ENCODE measurements at places on chromosomes 6 and 20.

DNA sequence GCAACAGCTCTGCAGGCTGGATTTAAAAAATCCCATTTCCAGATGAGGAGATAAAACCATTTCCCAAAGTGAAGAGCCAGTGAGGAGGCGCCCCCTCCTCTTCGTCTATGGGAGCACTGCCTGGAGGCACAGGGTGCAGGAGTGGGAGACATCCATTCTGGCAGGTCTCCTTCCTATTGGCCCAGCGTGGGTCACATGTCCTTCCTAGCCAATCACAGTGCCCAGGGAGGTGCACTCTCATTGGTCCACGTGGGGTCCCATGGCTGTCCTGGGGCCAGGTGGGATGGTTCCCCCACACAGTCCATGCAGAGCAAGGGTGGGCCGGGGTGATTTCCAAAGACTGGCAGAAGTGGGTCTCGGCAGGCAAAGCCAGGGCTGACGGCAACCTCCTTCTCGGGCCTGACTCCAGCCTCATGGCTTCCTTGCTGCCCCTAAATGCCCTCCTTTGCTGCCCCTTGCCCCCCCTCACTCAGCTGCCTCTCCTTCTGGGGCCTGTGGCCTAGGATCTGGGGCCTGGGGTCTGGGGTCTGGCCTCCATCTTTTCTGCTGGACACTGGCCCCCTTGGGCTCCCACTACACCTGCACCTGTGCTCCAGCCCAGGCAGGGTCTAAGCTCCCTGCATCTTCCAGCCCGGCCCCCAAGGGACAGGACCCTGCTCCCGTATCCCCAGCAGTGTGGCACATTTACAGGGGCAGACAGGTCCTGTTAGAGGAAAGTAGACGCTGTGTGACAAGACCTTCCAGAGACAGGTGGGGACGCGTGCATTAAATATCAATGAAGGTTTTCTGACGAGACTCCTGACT, 231.7 kb downstream of the TAF4 start:
- no peak for DNase-seq

DNA sequence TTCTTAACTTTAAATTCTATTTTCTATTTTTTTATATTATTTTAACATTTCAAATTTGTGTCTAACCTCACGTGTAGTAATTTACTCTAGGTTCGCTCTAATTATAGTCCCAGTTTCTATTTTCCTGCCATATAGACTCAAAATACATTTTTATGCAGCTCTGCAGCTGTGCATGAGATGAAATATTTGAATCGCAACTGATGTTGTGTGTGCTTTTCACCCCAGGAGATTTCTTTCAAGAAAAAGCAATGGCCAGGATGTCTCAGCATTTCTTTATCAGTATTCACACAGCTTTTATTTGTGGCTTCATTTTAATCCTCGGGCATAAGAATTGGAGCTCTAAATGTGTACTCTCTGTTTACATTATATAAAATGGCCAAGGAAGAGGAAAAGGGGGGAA, 157.6 kb downstream of the HDGFL1 start:
- DNase-seq: no peak

DNA sequence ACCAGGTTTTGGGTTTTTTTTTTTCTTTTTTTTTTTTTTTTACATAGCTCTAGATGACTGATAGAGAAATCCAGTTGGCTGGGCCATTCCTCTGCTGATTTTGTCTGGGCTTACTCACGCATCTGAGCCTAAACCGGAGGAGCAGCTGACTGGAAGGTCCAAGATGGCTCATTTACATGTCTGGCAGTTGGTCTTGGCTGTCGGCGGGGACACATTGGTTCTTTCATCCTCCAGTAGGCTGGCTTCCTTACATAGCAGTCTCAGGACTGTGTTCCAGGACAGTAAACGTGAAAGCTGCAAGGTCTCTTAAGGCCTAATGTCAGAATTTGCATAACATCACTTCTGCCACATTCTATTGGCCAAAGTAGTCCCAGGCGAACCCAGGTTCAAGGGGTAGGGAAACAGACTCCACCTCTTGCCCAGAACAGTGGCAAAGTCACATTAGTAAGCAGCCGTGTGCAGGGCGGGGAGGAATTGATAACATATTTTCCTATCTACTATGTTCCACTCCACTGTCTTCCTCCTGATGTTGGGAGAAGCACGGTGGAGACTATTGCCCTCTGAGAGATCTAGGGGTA, 87.0 kb downstream of the CDH22 start:
- no peak for DNase-seq

GRCh38 chr6:18110162-18110561, 12.3 kb downstream of the NHLRC1 start:
- DNase-seq: no peak

- DNase-seq: no peak
Measured at GRCh38 chr6:31582230-31582643, at the start of gene LTB. TSS of gene LTB (minus strand) at chr6:31582424. CDS start at chr6:31582417, 7 bp downstream.

DNA sequence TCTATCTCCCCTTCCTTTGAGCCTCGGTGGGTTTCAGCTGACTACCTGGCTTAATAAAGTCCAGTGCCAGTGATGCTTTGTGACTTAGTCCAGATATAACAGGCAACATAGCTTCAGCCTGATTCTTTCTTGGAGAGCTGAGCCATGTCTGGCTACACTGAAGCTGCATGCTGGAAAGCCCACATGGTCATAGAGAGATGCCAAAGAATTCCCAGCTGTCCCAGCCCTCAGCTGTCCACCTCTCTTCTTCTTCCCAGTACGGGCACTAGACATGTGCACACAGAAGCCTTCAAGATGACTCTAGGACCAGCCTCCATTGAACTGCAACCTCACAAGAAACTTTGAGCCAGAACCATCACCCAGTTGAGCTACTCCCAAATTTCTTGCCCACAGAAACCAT, 154.1 kb upstream of the MYLIP start:
- DNase-seq: no peak

DNA sequence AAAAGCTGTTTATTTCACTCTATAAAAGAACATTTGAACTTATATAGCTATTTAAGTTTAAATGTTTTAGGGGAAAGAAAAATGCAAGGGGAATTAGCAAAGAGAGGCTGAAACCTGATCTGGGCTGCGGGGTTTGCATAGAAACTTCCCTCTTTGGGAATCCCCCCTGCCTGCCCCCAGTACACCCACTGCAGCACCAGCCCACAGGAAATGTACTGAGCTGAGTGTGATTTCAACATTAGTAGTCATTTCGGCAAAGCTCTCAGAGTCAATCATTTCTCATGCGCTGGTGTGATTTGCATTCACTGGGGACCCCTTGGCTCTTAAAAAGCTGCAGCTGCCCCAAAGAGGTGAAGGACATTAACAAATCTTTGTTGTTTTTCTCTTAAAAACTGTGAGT, 859.4 kb downstream of the MAFB start:
- DNase-seq: peak; percentile 22

- no peak for DNase-seq
Measured at GRCh38 chr20:58666702-58667101, 15.6 kb downstream of the STX16 start.

DNA sequence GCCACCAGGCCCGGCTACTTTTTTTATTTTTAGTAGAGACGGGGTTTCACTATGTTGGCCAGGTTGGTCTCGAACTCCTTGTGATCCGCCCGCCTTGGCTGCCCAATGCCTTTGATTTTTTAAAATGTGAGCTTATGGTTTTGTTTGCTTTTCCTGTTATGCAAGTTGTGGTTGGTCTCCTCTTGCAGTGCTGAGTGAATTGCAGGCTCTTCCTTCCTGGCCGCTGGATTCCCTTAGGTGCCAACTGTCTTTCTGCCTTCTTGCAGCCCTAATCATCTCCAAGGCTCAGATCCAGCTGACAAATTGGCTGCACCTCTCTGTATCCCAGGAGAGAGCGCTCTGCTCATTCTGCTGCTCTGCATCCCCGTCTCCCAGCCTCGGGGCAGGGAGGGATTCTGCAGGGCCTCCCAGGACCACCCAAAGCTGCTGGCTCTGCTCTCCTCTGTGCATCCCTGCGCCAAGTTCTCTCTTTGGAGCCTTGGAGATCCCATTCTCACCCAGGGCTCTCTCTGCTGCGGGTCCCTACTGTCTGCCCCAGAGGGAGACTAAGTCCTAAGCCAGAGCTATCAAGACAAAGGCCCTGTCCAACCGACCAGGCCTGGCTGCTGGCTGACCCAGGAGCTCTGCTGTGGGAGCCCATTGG, 14.1 kb upstream of the EMILIN3 start:
- no peak for DNase-seq

DNA sequence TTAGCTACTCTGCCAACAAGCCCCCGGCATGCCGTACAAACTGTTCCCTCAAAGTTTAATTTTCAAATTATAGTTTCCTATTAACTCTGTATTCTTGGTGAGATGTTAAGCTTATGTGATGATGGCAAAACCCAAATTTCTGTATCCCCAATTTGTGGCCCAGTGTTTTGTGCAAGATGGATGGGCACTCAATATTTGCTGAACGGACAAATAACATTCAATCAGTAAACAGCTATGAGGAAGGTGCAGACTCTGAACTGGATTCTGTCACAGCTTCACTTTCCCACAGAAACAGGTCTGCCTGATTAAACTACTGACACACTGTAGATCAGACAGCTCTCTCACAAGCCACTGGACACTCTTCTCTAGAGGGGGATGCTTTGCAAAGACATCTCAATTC, 54.1 kb downstream of the NUDT3 start:
- DNase-seq: no peak

- no peak for DNase-seq
Measured at GRCh38 chr20:24045621-24046318, 57.2 kb upstream of the GGTLC1 start.

DNA sequence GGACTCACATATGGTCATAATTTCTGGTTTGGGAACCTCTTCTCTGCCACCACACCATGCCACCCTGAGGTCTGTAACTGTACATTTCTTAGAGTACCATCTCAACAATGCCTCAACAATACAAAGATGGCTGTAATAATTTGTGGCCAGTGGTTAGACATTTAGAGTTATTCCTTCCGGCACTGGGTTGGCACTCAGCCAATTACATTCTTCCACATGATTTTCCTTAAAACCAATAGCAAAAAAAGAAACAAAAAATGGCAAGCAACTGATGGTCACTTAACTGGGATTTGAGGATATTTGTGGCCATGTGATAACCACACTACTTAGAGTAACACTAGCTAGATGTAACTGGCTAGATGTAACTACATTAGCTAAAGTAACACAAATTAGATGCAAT, 79.9 kb downstream of the SEL1L2 start:
- DNase-seq: peak; percentile 17

DNA sequence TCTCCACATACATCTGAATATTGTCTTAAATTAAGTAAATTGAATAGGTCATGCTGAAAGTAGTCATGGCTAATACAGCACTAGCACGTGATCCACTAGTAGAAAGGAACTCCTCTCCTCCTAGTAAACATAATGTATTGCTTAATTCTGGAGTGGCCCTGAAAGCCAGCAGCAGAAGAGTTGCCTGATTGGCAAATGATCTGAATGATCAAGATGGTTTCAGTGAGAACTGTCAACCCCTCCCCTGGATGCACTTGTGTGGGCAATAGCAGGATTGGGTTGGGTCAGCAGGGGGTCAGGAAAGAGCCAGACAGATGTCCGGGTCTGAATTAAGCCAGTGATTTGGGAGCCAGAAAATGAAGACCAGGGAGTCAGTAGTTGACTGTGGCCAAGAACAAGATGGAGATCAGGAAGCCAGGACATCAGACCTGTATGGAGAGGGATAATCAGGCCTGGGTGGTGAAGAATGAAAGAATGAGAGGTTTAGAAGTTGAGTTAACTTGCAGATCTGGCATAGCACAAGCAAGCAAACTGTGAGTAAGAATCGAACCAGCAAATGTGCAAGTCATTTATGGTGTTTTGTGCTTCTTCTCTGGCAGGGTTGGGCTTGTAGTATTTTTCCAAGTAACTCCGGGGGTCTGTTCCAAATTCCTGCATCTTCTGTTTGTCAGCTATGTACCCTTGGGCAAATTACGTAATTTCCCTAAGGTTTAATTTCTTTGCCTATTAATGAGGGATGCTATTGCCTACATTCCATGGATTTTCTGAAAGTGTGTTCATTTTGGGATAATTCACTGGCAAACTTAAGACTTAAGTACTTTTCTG, 304.9 kb downstream of the CD109 start:
- DNase-seq: no peak

DNA sequence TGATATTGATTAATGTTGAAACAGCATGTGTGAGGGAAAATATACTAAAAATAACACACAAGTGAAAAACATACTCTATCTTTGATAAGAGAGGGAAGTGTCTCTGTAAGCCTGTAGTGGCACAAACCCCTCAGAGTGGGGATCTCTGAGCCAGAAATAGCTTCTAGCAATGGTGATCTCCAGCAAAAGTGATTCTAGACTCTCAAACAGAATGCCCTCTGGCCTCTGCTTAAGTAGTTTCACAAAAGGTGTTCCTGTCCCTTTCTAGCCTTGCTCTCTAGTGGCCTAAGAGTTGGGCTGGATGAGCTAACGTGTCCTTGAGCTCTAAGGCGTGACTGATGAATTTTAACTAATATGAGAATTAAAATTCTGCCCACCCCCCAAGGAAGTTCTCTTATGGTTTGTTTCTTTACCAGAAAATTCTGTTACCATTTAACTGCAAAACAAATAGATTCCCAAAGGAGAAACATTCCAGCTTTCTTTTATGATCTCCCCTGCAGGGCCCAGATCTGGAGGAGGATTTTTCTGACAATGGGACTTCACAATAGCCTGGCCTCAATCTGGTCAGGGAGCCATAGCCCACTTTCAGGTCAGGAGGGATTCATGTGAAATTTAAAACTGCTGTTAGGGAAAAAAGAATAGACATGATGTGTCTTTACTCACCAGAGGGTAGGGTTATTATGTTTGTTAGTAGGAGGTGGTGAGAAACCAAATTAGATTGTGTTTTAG, 182.5 kb upstream of the LAMP5 start:
- DNase-seq: no peak

DNA sequence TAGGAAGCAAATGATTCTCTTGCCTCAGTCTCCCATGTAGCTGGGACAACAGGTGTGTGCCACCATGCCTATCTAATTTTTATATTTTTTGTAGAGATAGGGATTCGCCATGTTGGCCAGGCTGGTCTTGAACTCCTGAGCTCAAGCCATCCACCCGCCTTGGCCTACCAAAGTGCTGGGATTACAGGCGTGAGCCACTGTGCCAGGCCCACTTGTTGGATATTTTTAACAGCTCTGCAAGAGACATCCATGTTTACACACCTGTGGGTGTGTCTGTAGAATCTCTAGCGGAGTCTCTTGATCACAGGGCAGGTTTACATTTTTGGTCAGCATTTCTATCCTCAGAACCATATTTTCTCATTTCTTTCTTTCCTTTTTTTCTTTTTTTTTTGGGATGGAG, 53.1 kb upstream of the ZFP64 start:
- no peak for DNase-seq

DNA sequence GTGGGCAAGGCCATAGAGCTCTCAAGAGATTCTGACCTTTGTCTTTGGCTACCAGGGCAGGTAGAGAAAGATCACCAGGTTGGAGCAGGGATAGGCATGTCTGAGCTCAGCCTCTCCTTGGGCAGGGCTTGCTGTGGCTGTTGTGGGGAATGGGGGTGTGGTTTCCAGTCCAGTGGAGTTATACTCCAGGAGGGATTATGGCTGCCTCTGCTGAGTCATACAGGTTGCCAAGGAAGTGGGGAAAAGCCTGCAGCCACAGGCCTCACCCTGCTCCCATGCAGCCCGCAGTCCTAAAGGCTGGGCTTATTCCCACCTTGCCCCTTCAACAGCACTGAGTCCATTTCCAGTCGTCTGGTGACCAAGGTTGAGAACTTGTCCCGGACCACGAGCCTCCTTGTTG, 21.9 kb downstream of the MEP1A start:
- no peak for DNase-seq
